Fibroblast of skin of left biceps (primary cell): ENCODE measurements at places on chromosomes 12 and 14.
A peak's percentile ranks its signal among the peaks of the same experiment; 100 is the strongest.

DNA sequence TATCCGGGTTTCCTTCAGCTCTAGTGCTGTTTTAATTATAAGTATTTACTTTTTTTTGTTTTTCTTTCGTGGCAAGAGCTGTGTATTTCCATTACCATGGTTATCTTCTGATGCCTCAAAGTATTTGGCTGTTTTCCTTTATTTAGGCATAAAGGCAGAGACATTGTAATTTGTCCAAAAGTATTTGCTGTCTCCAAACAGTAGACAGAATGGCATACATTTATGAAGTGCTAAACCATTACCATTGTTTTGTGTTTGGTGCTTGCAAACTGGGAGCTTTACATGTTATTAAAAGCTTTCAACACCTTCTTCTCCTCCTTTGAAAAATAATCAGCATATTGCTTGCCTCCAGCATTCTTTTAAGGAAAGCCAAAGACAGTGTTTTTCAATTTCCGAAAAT is 46.3 kb downstream of the FLRT2 start:
- DNase-seq: no peak

GRCh38 chr14:54762296-54762695 is 140.3 kb downstream of the GCH1 start:
- no peak for DNase-seq

DNA sequence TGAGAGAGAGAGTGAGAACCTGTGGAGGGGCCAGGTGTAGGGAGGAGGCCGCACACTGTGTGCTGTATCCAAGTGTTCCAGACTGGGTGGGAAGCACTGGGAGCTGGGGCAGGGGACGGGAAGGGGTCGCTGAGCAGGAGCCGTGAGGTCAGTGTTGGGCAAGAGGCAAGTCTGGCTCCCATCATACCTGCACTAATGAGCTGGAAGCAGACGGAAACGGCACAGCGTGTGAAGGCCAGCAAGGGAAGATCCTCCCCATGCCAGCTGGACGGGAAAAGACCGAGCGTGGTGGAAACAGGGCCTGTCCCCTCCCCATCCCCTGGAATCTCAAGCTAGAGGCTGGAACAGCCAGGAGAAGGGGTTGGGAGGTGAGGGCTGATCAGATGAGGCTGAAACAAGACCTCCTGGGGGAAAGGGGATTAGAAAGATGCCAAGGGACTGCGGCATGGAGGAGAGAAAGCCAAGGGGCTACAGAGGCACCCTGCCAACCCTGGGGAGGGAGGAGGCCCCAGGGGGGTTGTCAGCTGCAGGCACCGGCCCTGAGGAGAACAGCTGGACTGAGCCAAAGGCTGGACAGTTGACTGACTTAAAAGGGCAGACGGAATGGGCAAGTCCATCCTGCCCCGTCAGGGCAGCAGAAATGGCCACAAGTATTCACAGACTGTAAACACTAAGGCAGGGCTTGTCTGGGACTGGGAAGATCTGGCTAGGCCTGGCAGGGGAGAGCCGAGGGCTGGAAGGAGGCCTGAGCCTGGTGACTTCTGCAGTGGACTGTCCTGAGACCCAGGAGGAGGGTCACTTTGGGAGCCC is 19.0 kb upstream of the LTBP2 start:
- DNase-seq: no peak

- no peak for DNase-seq
Observed at GRCh38 chr12:88235183-88235833, 93.2 kb downstream of the TMTC3 start.

DNA sequence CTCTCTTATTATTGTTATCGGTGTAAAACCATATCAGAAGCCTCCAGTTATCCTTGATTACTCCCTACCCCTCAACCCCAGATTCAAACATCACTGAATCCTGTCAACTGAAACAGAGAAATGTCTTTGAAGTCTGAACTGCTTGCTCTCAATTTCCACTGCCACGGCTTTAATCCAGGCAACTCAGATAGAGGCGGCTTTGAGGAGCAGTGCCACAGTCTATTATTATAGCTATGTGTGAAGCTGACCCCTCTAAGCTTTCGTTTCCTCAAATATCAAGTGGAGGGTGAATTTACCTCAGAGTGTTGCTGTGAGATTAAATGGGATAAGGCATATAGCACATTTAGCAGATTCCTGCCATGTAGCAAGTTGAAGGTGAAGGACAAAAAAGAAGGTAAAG is 49.0 kb upstream of the PDE3A start:
- no peak for DNase-seq

GRCh38 chr12:25644979-25645378 is 91.9 kb upstream of the LMNTD1 start:
- peak; percentile 63 for DNase-seq

DNA sequence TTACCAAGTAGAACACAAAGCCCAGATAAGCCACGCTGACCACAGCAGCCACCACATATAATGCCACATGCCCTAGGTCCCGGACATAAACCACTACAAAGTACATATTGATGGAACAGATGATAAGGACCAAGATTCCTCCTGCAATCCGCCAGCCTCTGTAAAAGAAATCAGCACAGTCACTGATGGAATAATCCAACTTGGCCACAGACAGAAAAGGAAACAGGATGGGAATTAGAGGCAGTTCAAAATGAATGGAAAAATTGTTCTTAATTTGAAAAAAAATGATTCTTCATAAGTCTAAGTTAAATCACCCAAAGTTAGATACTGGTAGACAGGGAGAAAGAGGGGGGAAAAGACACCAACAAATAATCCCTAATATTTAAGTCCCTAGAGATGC is 35.4 kb downstream of the SLC11A2 start:
- DNase-seq: no peak

GRCh38 chr14:53709381-53709780 is 247.2 kb downstream of the BMP4 start:
- no peak for DNase-seq

GRCh38 chr12:93422050-93422449 is 19.7 kb downstream of the UBE2N start:
- DNase-seq: no peak

DNA sequence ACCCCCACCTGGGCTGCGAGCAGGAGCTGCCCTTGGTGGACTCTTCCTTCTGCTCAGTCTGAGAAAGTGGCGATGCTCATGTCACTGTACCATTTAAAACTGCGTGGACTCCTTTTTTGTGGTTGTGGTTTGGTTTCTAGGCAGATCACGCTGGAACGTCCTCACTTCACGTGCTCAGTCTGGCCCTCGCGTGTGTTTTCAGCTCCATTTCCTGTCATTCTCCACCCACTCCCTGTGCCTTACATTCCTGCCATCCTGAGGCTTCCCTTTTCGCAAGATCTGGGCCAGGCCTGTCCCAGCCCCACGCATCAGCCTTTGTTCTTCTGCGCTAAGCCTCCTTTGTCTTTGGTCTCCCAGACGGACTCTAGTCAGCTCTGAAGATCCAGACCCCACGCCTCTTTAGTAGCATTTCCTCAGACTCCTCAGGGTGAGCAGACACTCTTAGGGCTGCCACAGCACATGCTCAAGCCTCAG is 105.4 kb downstream of the FBXL14 start:
- peak; percentile 24 for DNase-seq

DNA sequence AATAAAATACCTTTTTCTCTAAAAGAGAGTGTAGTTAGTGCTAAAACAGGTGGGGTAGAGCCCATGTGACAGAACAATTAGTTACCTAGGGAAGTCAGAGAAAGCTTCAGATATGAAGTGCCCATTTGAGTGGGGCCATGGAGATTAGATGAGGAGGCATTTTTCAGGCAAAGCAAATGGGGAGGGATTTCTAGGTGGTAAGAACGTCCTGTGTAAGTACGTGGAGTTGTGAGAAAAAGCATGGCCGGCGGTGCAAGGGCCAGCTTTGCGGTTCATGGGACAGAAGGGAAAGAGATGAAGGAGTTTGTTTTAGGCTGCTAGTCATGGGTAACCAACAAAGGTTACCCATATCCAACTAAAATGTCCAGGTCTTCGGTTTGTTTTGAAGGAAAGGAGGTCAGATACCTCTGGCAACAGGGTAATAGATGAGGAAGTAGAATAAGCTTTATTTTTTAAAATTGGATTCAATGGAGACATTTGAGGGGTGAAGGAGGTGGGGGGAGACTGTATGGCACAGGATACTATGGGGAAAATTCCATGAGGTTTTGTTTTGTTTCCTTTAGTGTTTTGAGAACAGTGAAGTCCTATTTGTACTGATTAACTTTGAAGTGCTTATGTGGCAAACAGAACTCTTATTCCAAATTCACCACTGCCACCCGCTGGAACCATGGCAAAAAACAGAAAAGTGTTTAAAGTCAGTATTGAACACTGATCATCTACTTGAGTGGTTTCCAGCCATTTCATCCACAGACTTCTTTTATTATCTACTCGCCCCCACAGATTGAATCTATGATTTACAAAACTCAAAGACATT is 10.0 kb upstream of the SNRPF start:
- no peak for DNase-seq

GRCh38 chr14:20798318-20798717 is 4.3 kb downstream of the RNASE1 start:
- no peak for DNase-seq

GRCh38 chr12:98224584-98225221 is 290.7 kb upstream of the TMPO start:
- no peak for DNase-seq

DNA sequence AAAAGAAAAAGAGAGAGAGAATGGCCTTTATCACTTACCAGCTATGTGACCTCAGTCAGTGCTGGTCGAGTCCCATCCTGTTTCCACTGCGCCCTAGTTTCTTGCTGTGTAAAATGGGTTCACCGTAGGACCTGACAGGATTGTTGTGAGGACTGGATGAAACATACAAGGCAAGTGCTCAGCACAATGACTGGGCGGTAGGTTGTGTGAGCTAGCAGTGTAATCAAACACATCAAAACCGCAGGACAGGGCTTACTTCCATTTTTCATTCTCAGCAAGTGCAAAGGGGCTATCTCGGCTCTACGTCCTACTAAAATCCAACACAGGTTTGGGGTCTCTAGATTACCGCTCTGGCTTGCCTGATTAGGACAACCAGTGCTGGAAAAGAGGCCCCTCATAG is 36.4 kb upstream of the ATXN2 start:
- DNase-seq: no peak

DNA sequence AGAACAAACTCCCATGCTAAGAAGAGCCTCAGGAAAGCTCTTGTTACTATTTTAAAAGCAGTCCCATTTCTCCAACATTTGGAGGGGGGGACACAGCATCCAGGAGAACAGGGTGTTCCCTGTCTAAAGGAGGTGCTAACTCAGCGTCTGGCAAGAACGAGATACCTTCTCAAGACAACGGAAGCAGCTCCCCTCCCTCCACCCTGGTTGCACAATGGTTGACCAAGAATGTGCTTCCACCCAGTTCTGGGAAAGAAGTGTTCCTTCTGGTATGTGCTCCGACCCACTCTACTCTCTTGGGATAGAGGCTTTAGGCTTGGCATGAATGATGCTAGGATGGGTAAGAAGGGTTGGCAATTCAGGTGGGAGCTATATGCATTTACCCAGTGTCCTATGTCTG is 1.5 kb upstream of the KRT6A start:
- no peak for DNase-seq

GRCh38 chr12:75712223-75712622 is 200.8 kb upstream of the KRR1 start:
- DNase-seq: no peak

GRCh38 chr12:2453076-2453760 is 341.6 kb upstream of the FKBP4 start:
- DNase-seq: no peak

DNA sequence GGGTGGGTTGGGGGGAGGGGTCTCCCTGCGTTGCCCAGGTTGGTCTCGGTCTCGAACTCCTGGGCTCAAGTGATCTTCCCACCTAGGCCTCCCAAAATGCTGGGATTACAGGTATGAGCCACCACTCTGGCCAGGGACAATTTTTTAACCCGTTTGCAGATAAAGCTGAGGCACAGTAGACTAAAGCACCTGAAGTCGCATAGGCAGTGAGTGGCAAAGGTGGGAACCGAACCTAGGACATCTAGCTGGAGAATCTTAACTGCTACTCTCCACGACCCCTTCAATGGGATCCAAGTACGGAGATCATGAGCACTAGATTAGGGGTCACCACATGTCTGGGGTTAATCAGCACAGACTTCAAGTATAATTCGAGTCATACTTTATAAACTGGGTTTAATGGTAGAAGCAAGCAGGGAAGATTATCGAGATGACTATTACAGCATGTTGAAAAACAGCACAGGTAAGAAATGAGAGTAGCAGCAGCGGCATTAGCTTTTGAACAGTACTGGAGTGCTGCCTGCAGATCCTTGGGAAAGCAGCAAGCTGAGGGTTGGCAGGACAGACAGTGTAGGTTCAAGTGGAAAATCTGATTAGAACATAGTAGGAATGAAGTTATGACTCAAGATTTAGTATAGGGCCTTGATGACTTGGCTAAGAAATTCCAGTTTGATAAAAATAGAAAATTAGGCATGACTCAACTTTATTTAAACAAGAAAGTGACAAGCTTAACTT is 23.9 kb downstream of the NID2 start:
- peak; percentile 72 for DNase-seq

GRCh38 chr12:107242189-107242588 is 148.8 kb upstream of the CRY1 start:
- no peak for DNase-seq

DNA sequence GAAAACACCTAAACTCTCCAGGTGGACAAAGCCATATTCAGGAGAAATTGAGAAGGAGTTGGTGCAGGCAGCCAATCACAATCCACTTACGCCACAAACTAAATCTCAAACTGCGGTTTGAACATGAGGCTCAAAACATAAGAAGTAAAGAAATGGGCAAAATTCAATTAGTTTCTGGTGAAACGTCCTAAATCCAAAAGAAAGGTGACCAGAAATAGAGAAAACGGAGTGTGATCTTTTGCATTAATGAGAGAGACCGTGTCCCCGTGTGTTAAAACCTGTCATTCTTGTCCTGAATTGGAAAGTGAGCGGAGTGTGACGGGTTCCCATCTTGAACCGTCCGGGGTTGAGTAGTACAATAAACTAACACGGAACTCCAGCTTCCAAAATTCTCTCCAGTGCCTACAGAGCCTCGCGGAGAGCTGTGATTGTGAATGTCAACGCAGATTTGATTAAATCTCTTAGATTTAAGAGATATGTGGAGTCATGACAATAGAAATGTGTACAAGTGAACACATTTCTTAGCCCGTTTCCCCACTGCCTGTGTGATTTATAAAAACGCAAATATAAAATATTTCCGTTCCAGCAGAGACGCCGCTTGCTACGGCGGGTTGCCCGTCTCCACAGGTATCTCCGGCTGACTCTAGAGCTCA is 595 bp upstream of the METAP2 start:
- DNase-seq: peak; percentile 10
